ENCODE measurements at places on chromosomes 2 and 18. TPM values are rescaled to one million over a fixed set of nuclear protein-coding genes. Genes with fewer than 3 reads are reported as not detected.

DNA sequence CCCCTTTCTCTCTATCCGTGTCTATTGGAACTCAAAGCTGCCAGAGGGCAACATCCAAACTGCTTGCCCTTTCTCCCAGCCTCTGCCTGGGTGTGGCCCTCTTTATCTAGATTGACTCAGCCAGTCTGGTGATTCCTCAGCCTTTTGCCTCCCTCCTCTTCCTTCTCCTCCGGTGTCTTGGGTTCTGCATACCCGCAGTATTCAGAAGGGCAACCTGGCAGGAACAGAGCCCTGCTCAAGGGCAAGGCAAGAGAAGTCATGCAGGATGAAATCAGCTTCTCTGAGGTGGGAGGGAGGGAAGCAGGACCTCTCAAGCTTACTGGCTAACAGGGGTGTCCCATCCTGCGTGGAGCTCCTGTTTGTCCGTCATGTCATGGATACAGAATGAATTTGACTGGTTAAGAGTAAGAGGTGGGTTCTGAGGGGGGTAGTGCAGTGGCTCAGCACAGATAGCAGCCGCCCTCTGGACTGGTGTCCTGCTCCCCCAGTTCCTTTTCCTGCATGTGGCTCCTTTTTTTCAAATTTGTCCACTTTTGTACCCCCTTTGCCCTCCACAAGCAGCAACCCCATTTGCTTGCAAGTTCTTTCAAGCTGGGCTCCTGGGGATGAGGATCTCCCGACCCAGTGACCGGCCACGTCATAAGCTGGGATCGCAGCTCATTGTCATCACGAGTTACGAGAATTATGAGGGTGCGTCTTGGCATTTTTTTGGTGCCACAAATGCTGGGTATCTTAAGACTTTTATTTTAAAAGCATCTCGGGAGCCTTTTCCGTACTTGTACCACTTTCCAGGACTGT lies 154.1 kb downstream of the FHOD3 start:
- H3K4me1 ChIP-seq, result no peaks in the 10 kb centered on the region
- H3K27me3 ChIP-seq, result peaks cover 8% of the 10 kb centered on the region
- no peaks in the 10 kb centered on the region for H3K36me3 ChIP-seq

DNA sequence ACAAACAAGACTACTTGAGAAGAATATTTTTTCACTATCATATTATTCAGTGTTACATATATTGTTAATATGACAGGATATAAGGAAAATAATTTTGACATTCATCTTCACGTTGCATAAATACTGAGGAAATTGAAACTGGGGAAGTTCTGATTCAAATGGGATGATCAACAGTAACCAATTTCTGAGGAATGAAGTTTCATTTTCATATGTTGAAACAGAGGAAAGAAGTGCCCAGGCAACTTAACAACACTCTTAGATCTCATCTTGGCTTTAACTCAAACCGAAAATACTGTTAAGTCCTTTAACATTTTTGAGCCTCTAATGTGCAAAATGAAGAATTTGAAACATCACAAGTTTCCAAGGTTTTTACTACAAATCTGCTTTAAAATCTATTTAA lies 612.2 kb upstream of the VRK2 start:
- no peaks in the 10 kb centered on the region for H3K4me1 ChIP-seq
- no peak for DNase-seq
- H3K27ac ChIP-seq, result no peak overlapping the region
- H3K36me3 ChIP-seq, result no peaks in the 10 kb centered on the region
- no peaks in the 10 kb centered on the region for H3K27me3 ChIP-seq

- H3K4me3 ChIP-seq, result no peak overlapping the region
- DNase-seq, result no peak
- no peak overlapping the region for H3K27ac ChIP-seq
Measured at GRCh38 chr2:139217641-139218040, 437.5 kb upstream of the NXPH2 start.

GRCh38 chr2:164009756-164010337 lies 274.0 kb upstream of the FIGN start:
- H3K36me3 ChIP-seq, result no peaks in the 10 kb centered on the region
- DNase-seq, result no peak
- no peaks in the 10 kb centered on the region for H3K27me3 ChIP-seq
- H3K27ac ChIP-seq, result no peak overlapping the region
- H3K4me1 ChIP-seq, result no peaks in the 10 kb centered on the region
- H3K4me3 ChIP-seq, result no peak overlapping the region

TNFAIP6 gene
- not detected for total RNA-seq

SEMA4C gene
- total RNA-seq, result 28.8 TPM

CFAP221 gene
- total RNA-seq, result not detected

GRCh38 chr2:98637401-98638147 lies 29.2 kb downstream of the UNC50 start:
- H3K27ac ChIP-seq, result peak overlapping the region; percentile 89
- peaks cover 32% of the 10 kb centered on the region for H3K4me1 ChIP-seq
- no peak for DNase-seq
- H3K36me3 ChIP-seq, result peaks cover 38% of the 10 kb centered on the region

DNA sequence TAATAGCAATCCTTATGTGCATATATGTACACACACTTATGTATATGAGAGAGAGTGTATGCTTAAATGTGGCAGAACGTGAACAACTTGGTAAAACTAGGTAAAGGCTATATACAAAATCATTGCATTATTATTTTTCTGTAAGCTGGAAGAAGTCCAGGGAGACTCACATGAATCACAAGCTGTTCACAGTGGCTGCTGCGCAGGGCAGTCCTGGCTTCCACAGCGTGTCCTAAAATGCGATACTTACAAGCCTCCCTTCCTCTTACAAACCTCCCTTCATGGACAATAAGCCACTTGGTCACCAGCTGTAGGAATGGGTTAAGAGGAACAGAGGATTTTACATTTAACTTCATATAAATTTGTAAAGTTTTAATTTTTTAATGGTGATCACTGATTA lies 114.9 kb upstream of the AGAP1 start:
- H3K27ac ChIP-seq, result no peak overlapping the region
- no peak for DNase-seq
- no peaks in the 10 kb centered on the region for H3K4me1 ChIP-seq
- H3K4me3 ChIP-seq, result no peak overlapping the region
- peaks cover 9% of the 10 kb centered on the region for H3K27me3 ChIP-seq

FOXI3 gene
- total RNA-seq, result not detected

GRCh38 chr2:159145745-159146354 lies 140.7 kb downstream of the WDSUB1 start:
- no peaks in the 10 kb centered on the region for H3K4me1 ChIP-seq
- H3K36me3 ChIP-seq, result no peaks in the 10 kb centered on the region
- no peaks in the 10 kb centered on the region for H3K27me3 ChIP-seq
- H3K4me3 ChIP-seq, result no peak overlapping the region
- DNase-seq, result no peak
- H3K27ac ChIP-seq, result no peak overlapping the region

DNA sequence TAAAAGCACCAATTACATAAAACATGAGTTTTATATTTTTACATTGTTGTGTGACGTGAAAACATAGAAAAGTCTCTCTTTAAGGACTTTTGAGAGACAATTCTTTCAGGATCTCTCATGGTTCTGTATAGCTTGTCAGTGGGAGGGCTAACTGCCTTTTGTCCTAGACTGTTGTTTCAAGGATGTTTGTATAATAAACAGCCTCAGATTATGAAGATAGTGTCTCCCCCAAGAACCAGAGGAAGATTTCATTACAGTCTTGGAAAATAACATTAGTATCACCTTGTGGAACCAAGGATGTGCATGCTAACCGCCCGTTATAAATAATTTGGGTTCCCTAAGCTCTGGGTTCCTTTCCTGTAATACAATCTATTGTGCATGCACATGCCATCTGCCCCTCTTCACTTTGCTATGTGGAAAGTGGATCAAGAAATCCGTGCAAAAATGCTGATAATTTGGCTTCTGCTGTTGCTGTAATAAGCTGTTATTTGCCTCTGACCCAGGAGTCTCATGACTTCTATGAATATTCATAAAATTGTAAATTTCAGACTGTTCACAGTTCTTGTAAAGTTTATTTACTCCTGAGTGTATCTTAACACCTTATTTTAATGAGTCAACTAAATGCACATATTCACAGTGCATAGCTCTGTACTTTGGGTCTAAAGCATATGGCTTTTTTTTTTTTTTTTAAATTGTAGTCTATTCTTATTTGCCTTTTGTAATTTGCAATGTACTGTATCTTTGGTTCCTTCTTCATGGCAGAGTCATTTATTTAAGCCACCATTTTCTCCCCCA lies 265.5 kb downstream of the PTH2R start:
- DNase-seq, result no peak
- no peaks in the 10 kb centered on the region for H3K36me3 ChIP-seq
- no peaks in the 10 kb centered on the region for H3K4me1 ChIP-seq
- H3K4me3 ChIP-seq, result no peak overlapping the region

DNA sequence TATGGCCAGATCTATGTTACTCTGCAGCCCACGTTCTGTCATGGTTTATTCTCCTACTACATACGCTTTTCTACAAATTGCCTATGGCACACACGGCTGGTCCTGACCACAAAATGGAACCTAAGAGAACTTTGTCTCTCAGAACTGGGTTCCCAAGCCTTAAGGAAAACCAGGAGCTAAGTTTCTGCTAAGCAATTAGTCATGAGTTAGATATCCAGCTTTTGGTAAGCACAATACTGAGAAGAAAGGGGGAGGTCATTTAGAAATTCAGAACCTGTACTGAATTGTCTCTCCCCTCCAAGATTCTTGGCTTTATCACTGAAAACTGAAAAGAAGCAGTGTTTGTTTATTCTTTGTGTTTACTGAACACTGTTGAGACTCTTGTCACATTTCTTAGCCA lies 283.5 kb upstream of the TANK start:
- no peak overlapping the region for H3K27ac ChIP-seq
- no peak for DNase-seq

DNA sequence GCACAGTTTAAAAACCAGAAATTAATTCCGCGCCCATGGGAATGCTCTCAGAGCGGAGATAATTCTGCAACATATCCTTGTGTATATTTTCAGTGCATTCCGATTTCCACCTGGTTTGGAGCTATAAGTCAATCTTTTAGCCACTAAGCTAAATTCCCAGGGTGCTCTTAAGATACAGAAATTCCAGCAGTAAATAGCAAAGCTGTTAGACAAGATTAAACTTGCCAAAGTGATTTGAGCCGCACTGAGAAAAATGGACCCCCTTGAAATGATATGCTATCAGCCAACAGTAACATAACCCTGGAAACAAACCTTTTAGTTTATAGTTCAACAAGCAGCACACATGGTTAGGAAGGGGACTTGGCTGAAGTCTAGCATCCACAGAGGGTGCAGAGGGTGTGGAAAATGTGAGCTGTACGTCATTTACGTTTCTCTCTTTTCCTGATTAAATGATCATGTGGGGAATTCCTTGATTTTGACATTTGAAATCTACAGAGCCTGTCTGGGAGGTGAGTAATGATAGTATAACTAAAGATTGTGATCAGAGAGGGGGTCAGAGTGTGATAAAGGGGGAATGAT lies 99.8 kb upstream of the COPS8 start:
- no peaks in the 10 kb centered on the region for H3K4me1 ChIP-seq
- DNase-seq, result no peak
- peaks cover 13% of the 10 kb centered on the region for H3K27me3 ChIP-seq
- H3K27ac ChIP-seq, result no peak overlapping the region
- H3K4me3 ChIP-seq, result no peak overlapping the region
- no peaks in the 10 kb centered on the region for H3K36me3 ChIP-seq

DNA sequence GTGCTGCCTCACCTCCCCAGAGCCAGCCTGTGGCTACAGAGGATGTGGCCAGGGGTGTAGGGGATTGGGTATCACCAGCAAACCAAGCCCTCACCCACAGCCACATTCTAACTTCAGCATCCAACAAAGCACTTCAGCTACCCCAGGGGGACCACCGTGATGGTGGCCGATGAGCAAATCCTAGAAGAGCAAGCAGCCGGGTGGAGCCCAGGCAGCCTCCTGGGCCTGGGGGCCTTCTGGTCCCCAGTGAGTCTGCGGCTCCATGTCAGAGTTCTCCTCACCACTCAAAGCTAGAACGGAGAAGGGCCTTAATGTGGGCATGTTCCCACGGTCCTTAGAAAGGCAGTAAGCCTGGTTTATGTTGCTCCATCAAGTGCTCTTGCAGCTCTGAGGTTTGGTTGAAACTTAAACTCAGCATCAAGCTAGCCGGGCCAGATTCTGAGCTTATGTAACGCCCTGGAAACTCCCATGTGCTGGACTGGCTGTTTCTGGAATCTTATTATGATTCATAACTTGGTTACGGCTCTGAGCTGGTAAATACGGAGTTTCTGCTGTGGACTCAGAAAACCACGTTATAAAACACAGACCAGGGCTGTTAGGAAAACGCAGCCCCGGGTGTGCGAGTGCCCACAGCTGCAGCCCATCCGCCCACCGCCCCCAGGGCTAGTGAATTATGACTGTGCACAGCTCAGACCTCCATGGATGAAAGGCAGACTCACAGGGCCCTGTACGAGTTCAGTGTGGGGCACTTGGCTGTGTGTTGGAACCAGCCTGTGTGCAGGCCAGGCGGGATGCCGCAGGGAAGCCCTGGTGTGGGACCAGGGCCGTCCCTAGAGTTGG lies 99.8 kb downstream of the SEPTIN10 start:
- H3K4me1 ChIP-seq, result peaks cover 7% of the 10 kb centered on the region
- H3K36me3 ChIP-seq, result no peaks in the 10 kb centered on the region
- H3K27ac ChIP-seq, result no peak overlapping the region
- H3K4me3 ChIP-seq, result no peak overlapping the region
- no peak for DNase-seq

FAM168B gene
- 63.0 TPM for total RNA-seq

DNA sequence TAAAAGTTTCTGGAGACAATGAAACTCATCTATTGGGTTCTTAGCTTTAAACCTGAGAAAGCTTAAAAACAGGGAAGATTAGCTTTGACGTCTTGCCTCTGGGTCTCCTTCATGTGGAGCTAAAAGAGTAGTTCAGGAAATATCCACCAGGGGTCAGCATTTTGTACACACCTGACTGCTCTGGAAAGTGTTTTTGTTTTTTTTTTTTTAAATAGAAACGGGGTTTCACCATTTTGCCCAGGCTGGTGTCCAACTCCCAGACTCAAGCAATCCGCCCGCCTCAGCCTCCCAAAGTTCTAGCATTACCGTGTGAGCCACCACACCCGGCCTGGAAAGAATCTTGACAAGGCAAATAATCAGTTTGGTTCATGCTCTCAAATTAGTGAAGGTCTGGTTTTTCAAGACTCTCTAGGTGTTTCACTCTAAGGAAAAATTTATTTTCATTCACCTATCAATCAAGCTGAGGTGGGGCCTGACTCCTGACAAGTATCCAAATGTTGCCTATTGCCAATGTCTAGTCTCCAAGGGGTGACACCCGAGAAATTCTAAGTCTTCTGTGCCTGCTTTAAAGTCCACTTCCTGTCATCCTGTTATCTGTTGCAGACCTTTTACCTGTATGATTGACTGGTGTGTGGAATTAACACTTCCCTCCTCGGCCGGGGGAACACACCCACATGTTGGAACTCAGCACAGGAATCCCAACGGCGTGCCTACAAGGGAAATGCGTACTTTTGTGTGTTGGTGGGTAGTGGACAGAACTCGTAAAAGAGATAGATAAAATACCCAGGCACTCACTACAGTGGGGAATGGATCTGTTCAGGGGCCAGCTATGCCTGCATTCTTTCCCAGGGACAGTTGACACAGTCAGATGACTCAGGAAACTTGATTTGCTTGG lies 11.3 kb downstream of the IL1RN start:
- H3K4me3 ChIP-seq, result peak overlapping the region; percentile 73
- H3K27ac ChIP-seq, result peak overlapping the region; percentile 84
- H3K27me3 ChIP-seq, result peaks cover 4% of the 10 kb centered on the region
